ENCODE measurements at places on chromosomes 2 and 18. TPM values are rescaled to one million over a fixed set of nuclear protein-coding genes. Genes with fewer than 3 reads are reported as not detected.

DNA sequence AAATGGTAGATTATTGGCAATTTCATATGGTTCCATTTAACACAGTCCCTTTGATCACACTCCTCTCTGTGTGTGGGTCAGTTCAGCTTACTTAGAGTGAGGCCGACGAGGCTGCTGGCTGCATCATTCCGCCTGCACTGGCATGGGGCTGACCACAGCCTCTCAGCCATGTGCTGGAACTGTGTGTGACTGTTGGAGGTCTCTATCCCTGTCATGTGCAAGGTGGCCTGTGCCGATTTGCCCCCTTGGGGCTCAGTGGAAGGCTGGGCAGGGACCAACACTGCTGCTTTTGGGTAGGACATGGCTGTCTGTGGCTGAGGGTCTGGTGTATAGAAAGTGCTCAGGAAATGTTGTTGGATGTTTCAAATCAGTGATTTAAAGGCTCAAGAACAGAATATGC, 454.0 kb upstream of the HS6ST1 start:
- DNase-seq, result no peak

GRCh38 chr18:39414009-39414700, 1848.6 kb upstream of the CELF4 start:
- peak; percentile 45 for DNase-seq

DNA sequence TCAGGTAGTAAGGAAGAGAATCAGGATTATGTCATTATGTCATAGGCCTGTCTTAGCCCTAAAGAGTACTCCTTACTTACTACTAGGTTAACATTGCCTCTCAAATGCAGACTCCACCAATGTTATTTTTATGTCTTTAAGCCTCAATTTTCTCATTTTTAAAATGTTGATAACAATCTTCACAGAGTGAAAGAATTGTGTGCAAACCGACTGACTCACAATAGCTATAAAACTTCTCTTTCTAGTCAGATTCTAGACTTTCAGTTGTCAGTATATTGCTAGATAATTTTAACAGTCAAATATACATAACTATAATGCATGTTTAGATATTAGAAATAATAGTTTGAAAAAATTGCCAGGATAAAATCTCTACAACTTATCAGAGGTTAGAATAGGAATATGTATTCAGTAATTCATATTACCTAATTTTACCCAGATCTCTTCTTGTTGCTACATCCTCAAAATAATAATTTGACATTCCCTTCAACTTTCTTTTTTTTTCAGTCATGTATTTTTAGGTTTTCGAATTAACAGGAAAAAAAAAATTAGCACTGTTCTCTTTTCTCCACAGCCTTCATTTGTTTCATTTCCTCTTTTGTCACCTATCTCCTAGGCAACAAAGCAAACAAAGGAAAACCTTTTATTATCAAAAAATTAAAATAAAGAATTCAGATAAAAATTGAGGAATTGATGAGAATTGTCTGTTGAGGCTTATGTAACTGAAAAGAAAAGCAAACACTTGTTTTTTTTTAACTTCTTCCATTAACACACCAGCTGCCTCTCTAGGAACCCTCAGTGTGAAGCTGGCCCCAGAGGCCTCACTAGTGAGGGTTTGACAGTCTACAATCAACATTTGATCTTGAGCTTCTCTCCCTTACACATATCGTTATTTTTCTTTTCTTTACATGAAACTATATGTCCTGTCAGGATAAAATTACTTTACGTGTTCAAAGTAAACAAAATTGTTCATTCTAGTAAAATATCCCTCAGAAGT, 279.0 kb downstream of the CALCRL start:
- DNase-seq, result no peak

DNA sequence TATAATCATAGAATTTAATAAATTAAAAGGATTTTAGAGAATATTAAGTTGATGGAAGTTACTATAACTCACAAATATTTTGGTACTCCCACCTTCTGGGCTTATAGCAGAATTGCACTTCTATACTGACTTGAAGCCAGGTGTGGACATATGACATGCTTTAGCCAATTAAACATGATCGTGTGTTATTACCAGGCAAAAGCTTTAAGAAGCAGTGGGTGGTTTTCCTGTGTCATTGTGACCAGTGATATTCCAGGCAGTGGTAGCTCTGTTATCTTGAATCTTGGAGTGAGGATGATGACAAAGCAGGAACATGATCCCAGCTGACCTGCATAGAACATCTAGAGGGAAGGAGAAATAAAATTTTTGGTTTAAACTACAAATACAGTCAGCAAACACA, 370.9 kb upstream of the ZEB2 start:
- DNase-seq, result peak; percentile 55

GRCh38 chr2:113965644-113966043, 75.8 kb downstream of the ACTR3 start:
- peak; percentile 41 for DNase-seq

- no peak for DNase-seq
Measured at GRCh38 chr2:217199255-217199630, 339.4 kb upstream of the TNP1 start.

GRCh38 chr2:197113275-197113711, 186.8 kb upstream of the PGAP1 start:
- DNase-seq, result peak; percentile 34

BOLL gene
- total RNA-seq, result not detected

ACKR3 gene
- total RNA-seq, result 0.17 TPM

IL36G gene
- not detected for total RNA-seq

Data from fibroblast of lung (primary cell).